ENCODE measurements at places on chromosomes 2 and 18.

DNA sequence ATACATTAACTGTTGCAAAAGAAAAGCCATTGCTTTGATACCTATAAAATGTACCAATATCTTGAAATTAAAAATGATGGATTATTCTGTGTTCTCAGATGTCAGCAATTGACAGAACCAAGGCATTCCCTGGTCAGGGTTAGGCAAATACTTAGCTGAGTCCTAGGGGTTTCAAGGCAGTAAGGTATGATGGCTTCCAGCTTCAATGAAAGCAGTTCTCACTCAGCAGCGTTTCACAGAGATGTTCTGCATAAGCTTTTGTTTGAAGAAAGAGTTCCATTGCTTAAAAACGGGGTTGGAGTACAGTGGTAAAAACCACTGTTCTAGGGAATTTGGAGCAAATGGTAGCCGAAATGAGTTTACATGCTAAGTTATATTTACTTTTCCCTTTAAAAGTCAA is 17.0 kb upstream of the KANSL1L start:
- no peak for DNase-seq

DNA sequence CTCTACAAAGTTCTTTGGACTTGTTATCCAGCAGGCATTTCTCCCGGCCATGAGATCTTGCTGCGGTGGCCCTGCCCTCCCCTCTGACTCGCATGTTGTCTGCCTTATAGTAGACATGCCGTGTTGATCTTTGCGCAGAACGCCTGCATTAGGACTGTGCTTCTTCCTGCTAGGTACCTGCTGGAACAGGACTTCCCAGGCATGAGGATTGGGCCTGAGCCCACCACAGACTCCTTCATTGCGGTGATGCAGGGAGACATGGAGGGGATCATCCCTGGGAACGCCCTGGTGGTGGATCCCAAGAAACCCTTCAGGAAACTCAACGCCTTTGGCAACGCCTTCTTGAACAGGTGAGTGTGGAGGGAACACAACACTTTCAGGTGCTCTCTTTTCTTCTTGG is 10.1 kb downstream of the EHD3 start:
- no peak for DNase-seq

GRCh38 chr2:96819128-96819875 is 3.2 kb downstream of the CNNM3 start:
- no peak for DNase-seq

GRCh38 chr2:200288670-200289429 is 17.6 kb upstream of the SPATS2L start:
- DNase-seq: no peak

- no peak for DNase-seq
Observed at GRCh38 chr2:210356944-210357343, 42.0 kb upstream of the MYL1 start.

DNA sequence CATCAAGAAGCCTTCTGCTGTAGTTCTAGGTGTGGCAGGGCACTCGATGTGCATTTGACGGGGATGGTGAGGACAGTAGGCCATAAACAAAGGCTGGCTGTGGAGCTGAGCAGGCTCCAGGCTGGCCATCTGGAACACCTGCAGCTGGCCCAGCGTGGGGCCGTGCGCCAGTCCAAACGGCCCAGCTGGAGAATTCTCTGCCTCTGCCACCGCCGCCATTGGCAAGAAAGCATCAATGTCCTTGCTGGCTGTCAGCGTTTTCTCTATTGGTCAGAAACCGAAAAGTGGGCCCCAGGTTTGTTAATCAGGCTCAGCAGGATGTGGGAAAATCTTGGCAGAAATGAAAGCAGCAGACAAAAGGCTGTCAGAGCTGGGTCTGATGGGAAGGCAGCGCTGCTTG is 24.0 kb upstream of the CTIF start:
- no peak for DNase-seq

DNA sequence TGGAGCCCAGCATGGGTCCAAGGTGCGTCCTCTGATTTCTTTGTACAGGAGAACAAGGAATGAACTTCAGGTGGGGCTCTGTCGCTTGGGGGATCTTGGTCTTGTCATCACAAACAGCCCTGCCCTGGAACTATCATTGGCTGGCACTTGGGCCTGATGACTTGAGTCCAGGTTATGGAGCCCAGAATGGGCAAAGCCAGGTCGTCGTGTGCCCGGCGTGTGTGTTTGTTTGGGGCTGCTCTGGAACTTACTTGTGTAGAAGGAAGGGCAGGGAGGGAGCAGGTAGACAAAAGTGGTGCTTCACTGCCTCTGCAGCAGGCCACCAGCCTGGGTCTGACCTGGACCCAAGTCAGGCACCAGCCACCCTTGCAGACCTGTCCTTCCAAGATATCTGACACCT is 306.3 kb upstream of the HS6ST1 start:
- no peak for DNase-seq

DNA sequence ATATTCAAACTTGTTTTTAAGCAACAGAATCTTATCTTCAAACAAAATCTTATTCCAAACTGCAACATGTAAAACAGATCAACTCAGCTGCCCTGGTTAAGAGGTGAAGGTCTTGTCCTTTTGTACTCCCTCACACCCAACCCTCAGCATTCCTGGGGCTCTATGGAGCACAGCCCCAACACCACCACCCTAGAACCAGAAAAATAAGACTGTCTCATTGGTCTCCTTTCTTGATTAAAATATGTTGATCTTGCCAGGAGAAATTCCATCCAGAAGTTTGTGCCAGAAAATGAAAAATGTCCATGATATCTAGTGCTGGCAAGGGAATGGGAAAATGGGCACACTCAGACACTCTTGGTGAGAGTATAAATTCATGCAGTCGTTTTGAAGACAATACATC is 62.1 kb upstream of the TMEM17 start:
- no peak for DNase-seq

DNA sequence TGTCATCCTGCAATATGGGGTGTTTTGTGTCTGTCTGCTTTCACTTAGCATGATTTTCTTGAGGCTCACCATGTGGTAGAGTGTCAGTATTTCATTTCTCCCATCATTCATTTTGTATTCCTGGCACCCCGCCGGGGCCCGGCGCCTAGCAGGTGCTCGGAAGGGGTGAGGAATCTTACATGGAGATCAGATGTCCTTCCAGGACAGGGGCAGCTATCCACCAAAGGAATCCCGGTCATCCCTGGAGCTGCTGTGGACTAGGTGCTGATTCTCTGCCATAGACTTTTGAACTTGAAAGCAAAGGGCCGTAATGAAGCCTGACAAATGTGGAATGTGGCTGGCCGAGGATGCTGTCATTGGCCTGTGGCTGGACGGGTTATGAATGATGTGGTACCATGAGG is 2.4 kb downstream of the PRELID3A start:
- no peak for DNase-seq

GRCh38 chr2:113089916-113090315 is 22.1 kb downstream of the IL1F10 start:
- no peak for DNase-seq

GRCh38 chr18:35778850-35779627 is 193.4 kb upstream of the RMP24 start:
- DNase-seq: no peak

DNA sequence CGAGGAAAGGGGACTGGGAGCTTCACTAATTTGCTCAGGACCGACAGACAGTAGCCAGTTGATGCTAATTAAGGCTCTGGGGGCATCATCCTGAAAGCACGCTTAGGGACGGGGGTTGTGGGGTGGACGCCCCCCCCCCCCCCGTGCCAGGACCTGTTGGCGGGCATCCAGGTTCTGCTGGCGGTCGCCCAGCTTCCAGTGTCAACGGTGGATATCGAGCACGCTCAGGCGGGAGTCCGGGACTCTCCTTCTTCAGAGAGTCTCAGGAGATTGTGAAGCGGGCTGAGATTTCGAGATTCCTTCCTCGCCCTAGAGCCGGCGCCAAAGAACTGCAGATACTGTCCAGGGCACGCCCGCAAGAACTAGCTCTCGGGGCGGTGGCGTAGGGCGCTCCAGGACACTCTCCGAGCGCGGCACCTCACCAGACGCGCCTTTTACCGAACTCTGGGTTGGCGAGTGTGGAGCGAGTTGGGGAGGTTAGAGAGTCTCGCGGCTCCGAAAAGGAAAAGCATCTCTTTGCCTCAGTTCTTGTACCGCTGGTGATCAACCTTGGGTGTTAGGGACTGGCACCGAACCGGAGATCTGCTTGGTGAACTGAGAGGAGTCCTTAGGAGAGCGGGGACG is 5.6 kb downstream of the RAX start:
- DNase-seq: no peak

Measured in stimulated activated CD8-positive, alpha-beta memory T cell treated with anti-CD3 and anti-CD28 coated beads, Interleukin-4, amount 100 ng/mL, for 48 hours (primary cell).